Activated naive CD8-positive, alpha-beta T cell treated with anti-CD3 and anti-CD28 coated beads, Interleukin-2, amount 50 U/mL, for 16 hours (primary cell): ENCODE measurements at places on chromosomes 13 and 19.

DNA sequence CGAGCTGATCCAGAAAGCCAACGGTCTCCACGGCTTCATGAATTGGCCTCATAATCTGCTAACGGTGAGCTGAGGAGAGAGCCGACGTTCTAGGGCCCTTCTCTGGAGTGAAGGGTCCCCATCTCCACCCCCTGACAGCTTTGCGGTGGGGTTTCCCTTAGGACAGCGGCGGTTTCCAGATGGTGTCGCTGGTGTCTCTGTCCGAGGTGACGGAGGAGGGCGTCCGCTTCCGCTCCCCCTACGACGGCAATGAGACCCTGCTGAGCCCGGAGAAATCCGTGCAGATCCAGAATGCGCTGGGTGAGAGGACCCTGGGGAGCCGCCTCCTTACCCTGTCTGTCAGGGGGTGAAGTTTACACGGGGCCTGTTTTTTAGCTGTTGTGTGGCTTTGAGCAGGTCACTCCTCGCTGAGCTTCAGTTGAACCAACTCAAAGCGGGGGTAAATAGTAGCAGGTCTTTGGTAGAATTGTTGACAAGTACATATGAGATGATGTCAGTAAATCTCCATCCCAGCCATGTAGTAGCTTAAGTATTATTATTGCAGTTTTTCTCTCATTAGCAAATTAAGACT lies 801 bp downstream of the QTRT1 start:
- no peak for DNase-seq

GRCh38 chr13:109451726-109452125 lies 334.7 kb downstream of the IRS2 start:
- no peak for DNase-seq

GRCh38 chr13:41597348-41598041 lies 140.1 kb downstream of the RGCC start:
- DNase-seq, result no peak

DNA sequence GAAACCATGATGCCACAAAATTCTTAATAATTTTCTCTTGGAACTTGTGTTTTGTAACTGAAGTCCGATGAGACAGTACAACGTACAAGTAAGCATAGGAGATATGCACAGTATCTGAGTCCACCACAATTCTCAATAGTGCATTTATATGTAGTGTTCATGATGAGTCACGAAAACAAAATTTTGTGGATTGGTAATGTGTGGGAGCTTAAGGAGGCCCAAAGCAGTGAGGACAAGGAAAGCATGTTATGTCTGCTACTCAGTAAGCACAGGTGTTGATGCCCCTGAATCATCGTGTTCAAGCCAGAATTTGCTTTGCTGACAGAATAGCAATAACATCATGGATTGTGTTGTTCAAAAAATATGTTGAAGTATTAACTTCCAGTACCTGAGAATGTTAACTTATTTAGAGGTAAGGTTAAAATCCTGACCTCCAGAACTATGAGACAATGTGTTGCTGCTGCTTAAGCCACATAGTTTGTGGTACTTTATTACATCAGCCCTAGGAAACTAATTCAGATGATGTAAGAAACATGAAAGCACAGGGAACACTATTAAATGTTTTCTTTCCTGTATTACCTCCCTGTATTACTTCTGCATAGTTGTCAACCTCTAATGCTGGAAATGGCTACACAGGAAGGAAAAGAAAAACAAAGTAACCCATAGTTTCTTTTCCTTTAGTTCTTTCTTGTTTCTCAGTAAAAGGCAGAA lies 201.3 kb downstream of the SLITRK6 start:
- no peak for DNase-seq

- DNase-seq, result no peak
These were observed 12.2 kb downstream of the CIC start for GRCh38 chr19:42281146-42281826.

DNA sequence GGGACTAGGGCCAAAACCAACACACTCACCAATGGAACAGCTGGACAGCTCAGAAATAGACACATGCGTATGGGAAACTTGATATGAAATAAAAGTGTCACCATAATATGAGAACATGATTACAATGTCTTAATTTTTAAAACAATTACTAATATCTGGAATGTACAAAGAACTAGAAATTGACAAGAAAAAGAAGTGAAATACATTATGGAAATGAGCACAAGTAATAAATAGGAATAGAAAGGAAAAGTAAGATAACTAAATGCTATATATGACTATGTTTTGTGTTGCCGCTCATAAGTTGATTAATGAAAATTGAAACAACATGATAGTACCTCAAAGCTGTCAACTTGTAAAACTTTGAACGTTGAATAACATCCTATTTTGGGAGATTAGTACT lies 801.1 kb downstream of the SLITRK5 start:
- DNase-seq, result no peak

GRCh38 chr19:6660930-6661329 lies 9.0 kb downstream of the TNFSF14 start:
- DNase-seq, result no peak
